ENCODE measurements at places on chromosomes 5 and 9. TPM values are rescaled to one million over a fixed set of nuclear protein-coding genes. Genes with fewer than 3 reads are reported as not detected.

HEMGN gene
- total RNA-seq, result not detected

CKS2 gene
- 12.0 TPM for total RNA-seq

DPP7 gene
- total RNA-seq, result 67.6 TPM

ADAMTS13 gene
- 2.0 TPM for total RNA-seq

PAX5 gene
- total RNA-seq, result 0.50 TPM

TUSC1 gene
- 6.1 TPM for total RNA-seq

C5orf24 gene
- total RNA-seq, result 25.7 TPM

RABL6 gene
- total RNA-seq, result 86.7 TPM

OBP2B gene
- total RNA-seq, result not detected

WDR38 gene
- total RNA-seq, result not detected

ZDHHC11B gene
- 0.99 TPM for total RNA-seq

PPP2CA gene
- total RNA-seq, result 110 TPM

LCN10 gene
- 3.2 TPM for total RNA-seq

INVS gene
- 5.7 TPM for total RNA-seq

BTNL8 gene
- total RNA-seq, result not detected

GTF2H2 gene
- 9.6 TPM for total RNA-seq

PCDHGB1 gene
- total RNA-seq, result 1.8 TPM

CERCAM gene
- 6.5 TPM for total RNA-seq

C9orf153 gene
- total RNA-seq, result not detected

PCDHGA12 gene
- total RNA-seq, result 6.9 TPM

CCDC127 gene
- 9.6 TPM for total RNA-seq

INSL4 gene
- not detected for total RNA-seq

MCIDAS gene
- not detected for total RNA-seq

SPINK7 gene
- total RNA-seq, result not detected

DOCK8 gene
- total RNA-seq, result 2.8 TPM

Measured in psoas muscle (tissue), 8 donors.